ENCODE measurements at places on chromosomes 12 and 14.

GRCh38 chr12:93653079-93653478, 24.1 kb upstream of the CRADD start:
- no peak for DNase-seq

DNA sequence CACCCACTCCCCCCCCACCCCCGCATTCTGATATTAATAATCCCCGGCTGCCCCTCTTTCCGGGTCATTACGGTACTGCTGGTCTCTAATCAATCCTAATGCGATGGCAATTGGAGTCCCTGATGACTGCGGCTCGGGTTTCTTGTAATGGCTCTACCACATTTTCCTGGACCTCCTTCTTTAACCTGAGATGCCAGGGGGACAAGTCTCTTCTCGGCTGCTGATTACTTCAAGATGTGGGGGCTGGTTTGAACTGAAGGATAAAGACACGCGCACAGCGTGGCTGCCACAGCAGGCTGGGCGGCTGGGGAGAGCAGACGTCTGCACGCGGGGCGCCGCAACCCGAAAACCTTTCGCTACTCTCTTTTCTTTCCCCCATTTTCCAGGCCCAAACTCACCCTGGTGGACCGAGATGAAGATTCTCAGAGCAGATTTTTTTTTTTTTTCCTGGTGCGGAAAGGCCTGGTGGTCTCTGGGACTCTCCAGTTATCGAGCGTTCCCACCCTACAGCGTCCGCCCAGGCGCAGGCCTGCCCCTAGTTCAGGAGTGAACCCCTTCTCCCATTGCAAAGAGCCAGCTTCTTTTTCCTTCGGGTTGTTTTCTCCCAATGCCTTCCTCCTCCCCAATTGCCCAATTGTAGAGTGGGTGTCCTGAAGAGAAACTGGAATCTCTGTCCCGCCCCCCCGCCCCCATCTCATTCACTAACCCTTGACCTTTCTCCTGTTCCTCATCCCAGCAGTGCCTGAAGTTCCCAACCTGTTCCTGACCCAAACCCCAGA, 6.0 kb upstream of the SIX1 start:
- DNase-seq: no peak

DNA sequence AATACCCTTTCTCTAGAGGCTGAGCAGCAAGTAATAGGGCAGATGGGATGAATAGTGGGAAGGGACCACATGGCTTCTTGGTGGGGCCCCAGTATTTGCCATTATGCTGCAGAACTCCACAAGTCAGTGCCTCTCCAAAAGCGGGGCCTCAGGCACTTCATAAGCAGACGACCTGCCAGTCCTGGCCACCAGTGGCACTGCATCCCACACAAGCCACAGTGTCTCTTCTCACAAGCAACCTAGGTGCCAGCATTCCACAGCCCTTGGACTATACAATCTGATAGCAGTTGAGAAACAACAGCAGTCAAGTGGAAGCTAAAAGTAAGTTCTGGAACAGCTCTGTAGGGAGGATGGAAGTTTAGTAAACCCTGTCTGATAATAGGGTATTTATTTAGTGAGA, 4.2 kb upstream of the SLC8A3 start:
- no peak for DNase-seq

DNA sequence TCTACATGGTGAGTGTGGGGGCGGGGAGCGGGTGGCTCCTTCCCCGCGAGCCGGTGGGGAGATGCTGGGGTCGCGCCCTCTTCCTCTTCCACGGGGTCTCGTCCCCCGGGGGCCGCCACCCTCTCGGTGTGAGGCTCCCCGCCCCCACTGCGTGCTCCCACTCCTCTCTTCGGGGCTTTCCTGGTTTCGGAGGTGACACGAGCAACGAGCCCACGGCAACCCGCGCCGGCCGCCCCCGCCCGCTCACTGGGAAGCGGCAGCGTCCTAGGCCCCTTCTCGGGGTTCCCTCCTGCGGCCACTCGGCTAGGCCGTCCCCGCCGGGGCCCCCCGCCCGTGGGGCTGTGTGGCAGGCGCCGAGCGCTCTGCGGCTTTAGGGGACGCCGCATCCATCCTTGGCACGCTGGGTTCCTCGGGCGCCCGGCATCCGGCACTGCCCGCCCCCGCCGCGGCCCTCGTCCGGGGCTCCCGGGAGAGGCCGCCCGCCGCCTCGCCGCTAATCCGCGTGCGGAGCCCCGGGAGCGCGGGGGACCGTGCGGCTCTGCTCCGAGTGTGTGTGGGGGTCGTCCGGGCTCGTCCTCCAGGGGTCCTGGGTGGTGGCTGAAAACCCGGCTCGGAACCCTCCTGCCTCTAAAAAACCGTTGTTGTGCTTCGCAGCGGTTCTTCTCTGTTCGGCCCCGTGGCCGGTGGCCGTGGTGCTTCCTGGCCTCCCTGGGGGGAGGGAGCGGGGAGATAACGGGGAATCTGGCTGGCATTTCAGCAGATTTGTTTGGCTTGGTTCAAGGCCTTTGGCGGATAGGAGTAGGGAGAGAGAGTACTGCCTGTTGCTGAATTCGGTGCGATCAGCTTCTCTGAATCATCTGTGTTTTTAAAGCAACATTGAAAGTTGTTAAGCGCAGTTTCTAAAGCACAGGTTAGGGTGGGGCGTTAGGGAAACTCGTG, 1.0 kb downstream of the PCNX1 start:
- peak; percentile 17 for DNase-seq

- DNase-seq: no peak
Measured at GRCh38 chr14:68807148-68807600, 14.3 kb upstream of the ZFP36L1 start.

GRCh38 chr12:130053651-130054069, 108.6 kb upstream of the FZD10 start:
- DNase-seq: no peak

DNA sequence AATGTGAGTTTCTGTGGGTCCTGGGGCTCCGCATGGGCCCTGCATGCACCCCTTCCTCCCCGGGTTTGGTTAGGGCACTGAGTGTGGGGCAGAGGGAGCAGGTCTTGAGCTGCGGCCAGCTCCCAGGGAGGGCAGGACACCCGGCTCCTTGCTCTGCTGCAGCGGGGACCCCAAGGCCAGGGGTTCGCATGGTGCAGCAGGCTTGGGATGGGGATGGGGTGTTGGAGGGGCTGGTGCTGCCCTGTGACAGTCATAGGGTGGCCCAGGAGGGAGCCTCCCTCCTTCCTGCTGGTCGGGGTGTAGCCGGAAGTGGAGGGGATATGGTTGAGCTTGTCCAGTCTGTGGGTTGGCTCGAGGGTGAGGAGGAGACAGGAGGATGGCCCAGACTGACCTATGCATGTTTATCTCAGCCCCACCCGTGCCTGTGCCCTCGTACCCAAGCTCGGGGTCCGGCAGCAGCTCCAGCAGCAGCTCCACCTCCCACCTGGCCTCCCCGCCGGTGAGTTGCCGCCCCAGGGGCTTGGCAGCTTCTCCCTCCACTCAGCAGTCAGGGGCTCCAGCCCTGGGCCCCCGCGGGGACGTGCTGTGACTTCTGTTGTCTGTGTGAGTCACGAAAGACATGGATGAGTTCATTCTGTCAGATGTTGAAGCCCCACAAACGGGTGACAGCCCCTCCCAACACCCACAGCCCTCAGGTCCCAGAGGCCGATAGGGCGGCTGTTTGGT, 16.0 kb downstream of the ULK1 start:
- peak; percentile 55 for DNase-seq

DNA sequence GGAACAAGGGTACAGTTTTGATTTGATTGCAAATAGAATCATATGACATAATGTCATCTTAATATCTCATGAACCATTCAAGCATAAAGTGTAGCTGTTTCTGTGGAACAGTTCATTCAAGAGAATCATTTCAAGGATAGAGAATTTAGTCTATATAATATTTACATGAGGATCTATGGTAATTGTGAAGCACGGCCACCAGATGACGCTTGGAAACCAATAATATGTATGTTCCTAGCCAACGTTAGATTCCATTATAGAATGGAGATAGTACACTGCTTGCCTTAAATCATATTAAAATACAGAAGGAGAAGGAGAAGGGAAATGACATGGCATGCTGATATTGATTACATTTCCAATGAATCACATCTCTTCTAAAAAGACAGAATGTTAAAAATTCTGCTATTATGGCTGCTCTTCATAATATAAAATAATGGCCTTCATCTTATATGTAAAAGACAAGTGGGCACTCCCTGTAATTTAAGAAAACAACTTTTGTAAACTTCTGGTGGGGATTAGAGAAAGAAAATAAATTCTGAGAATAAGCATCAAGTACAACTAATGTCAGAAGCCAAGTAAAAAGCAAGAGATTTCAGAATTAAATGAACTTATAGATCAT, 351.0 kb downstream of the NAV3 start:
- DNase-seq: no peak

DNA sequence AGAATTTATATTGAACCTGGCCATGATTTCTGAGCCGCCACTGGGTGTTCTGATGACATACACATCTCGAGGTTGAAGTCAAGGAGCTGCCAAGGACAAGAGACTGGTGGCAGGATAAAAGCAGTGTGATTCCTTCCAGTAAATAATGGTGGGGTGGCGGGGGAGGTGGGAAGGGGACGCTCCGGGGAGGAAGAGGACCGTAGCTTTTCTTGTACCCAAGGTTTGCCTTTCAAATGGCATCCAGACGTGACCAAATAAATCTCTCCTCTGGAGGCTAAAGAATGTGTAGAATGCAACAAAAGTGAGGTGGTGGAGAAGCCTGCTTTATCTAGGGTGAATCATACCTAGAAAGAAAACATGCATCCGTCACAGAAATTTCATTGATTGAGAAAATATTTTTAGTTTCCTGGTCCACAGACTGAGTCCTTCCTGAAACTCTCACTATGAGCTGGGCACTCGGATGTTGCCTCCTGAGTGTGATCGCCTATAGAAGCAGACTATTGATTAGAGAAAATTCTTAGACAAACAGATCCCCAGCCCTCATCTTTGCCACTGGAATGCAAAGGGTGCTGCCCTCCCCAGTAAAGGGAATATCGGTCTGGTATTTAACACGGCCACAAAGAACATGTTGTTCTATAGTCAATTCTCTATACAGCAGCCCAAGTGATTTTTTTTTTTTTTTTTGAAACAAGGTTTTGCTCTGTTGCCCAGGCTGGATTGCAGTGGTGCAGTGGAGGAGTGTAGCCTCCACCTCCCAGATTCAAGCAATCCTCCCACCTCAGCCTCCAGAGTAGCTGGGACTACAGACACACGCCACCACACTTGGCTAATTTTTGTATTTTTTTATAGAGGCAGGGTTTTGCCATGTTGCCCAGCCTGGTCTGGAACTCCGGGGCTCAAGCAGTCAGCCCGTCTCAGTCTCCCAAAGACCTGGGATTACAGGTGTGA, 112.1 kb downstream of the DPF3 start:
- peak; percentile 85 for DNase-seq

- DNase-seq: no peak
Measured at GRCh38 chr14:30885840-30886740, 11.7 kb downstream of the COCH start.

GRCh38 chr12:2291182-2291832, 238.5 kb downstream of the CACNA1C start:
- peak; percentile 15 for DNase-seq

DNA sequence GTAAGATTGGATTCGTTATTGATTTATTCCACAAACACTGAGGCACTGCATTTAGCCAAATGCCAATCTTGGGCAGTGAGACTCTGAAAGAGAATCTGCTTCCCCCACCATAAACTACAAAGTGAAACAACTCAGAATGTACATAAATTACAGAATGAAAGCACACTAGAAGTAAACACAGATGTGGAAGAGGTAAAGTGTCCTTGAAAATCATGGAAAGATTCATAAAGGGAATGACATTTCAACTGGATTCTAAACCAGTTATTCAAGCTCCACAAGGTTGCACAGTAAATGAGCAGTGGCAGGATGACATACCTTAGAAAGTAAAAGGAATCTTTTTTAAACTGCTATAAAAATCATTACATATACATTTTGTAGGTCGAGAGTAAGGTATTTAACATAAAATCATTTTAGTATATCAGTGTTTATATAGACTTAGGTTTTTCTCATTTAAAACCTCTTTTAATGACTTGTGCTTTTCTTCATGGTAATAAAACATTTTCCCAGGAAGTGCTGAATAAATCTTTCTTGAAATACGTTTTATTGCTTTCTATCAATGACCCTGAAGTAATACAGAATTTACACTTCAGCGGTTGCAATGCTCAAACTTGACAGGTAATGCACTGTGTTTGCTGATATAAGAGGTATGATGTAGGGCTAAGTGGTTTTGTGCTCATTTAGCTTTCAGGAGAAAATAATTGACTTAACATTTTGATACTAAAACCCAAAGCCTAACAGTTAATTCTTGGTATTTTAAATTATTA, 270.6 kb downstream of the NAV3 start:
- no peak for DNase-seq

GRCh38 chr12:56204275-56204674, 15.0 kb upstream of the SMARCC2 start:
- DNase-seq: no peak

- peak; percentile 32 for DNase-seq
Measured at GRCh38 chr12:58310368-58310767, 369.0 kb downstream of the ATP23 start.

DNA sequence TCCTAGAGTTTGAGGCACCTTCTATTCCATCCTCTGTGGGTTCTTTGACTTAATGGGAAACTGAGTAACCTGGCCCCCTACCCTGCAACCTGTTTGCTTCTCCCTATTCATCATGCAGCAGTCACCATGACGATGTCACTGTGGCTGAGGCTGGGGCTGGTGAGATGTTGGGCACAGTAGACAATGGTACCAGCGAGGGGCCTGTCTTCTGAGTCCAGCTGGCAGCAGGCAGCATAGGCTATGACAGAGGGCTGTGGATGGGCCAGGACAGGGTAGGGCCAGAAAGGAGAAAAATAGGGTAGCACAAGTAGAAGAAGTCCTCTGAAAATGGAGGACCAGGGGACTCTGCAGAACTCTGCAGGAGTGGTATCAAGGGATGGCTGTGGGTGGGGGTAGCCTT, 2.0 kb downstream of the CIROP start:
- DNase-seq: no peak

DNA sequence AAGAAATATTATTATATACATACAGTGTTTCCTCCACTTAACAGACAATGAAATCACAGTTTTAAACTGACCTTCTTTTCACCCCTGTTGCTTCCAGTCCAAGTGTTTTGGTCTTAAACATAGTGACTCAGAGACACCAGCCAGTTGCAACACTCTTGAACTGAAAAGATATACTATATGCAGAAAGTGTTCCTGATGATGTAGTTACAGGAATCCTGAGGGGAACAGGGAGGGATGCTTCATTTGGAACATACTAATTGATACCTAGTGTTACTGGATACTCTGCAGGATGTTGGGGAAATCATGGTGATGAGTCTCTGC, 420.8 kb downstream of the CCDC91 start:
- DNase-seq: peak; percentile 45

DNA sequence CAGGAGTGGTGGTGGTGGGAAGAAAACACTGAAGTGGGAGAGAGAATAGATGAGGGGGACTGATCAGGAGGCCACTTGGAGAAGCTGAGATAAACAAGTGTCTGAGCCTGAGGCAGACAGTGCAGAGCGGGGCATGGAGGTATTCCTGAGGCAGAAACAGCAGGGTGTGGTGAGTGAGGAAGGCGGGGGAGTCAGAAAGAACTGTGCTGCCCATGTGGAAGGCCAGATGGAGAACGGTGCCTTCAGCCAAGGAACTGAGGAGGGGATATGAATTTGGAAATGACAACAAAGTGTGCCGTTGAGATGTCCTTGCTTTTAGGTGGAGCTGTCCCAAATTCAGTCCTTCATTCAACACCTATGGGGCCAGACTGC, 13.7 kb downstream of the APPL2 start:
- DNase-seq: no peak
